ENCODE measurements at places on chromosomes 7 and 10.

- no peak for DNase-seq
Measured at GRCh38 chr10:123935680-123936079, 44.1 kb upstream of the CPXM2 start.

DNA sequence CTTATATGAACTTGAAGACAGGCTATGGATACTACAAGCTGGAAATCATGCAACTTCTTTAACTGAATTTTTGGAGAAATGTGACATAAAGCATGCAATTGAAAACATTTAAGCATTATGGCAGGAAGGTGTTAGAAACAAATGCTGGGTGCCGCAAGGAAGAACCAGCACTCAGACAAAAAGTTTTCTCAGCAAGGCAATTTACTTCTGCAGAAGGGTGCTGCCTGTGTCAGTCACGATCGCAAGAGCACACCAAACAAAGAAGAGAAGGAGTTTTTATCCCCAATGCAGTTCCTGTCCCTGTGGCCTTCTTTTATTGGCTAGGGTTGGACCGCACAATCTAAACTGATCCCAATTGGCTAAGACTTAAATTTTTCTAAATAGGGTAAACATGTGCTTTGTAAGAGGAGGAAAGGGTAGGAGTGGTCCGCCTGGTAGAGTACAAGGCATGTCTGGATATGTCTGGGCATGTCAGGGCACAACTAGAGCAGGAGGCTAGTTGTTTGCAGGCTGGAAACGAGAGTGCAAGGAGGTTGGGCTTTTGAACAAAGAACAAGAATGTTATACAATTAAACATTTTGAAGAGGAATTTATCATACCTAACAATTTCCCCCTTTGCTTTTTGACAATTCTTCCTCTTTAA lies 109.6 kb upstream of the FAM3C start:
- no peak for DNase-seq

DNA sequence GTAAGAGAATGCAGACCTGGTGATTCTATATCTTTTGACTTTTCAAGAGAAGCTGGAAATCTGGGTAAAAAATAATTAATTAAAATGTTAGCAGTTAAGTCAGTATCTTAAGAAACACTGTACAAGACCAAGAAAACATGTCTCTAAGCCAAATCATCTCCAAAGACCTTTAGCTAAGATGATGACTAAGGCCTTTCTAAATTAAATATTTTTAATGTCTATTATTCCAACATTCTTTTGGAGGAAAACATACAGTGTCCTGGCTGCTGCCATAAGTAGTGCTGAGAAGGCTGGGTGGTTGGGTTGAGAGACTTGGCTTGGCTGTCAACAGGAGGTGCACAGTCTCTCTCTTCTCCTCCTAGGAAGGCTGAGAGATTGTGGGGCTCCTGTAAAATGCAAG lies 20.3 kb downstream of the STARD3NL start:
- no peak for DNase-seq

DNA sequence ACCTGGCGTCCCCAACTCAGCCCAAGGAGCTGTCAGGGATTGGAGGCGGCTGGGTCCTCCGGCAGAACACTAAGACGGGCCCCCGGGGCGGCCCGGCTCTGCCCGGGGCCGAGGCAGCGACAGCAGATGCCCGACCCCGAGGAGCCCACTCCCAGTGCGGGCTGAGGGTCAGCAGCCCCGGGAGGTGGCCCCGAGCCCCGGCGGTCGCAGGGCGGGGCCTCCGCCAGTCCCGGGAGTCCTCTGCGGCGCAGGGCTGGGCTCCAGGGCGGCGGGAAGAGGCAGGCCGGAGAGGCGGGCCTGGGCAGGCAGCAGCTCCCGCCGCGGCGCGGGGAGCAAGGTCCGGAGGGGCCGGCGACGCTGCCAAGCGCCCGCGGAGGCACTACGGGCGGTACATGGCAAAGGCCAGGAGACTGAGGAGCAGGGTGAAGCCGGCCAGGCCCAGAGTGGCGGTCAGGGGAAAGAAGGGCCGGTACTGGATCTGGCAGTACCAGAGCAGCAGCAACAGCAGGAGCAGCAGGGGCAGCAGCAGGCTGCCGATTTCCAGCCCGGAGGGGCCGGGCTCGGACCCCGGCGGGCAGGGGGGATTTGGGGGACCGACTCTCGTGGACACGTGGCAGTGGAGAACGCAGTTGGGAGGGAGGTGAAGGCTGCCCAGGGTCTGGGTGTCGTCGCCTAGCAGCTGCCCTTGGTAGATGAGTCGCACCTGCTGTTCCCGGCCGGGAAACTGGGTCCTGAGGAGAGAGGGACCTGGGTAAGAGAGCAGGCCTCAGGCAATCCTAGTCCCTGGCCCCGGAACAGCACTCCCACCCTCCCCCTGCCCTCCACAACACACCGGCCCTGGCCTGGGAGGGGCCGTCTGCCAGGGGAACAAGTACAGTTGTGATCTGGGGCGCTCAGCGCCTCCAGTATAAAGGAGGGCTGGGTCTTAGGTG lies 827 bp upstream of the FASTK start:
- no peak for DNase-seq

- no peak for DNase-seq
Measured at GRCh38 chr10:48533951-48534720, 70.7 kb downstream of the ARHGAP22 start.

DNA sequence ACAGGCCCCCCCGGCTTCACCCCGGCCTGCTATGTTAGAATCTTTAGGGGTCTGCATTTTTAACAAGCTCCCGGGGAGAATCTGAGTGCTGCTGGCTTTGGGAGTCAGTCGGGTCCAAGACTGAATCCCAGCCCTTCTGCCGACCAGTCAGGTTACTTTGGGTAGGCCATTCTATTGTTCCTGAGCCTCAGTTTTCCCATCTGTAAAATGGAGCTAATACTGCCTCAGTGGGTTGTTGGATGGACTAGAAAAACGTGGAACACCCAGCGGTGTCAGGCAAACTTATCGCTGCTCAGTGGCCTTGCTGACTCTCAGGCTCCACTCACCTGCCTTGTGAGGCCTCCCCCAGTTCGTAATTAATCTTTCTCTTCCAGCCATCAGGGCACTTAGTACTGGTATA lies 11.7 kb downstream of the TBATA start:
- no peak for DNase-seq

DNA sequence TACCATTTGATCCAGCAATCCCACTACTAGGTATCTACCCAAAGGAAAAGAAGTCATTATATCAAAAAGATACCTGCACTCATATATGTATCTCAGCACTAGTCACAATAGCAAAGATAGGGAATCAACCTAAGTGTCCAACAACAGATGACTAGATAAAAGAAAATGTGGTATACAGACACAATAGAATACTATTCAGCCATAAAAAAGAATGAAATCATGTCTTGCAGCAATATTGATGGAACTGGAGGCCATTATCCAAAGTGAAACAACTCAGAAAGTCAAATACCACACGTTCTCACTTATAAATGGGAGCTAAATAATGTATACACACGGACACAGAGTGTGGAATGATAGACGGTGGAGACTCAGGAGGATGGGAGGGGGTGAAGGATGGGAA lies 146.0 kb downstream of the PARD3 start:
- DNase-seq = no peak

DNA sequence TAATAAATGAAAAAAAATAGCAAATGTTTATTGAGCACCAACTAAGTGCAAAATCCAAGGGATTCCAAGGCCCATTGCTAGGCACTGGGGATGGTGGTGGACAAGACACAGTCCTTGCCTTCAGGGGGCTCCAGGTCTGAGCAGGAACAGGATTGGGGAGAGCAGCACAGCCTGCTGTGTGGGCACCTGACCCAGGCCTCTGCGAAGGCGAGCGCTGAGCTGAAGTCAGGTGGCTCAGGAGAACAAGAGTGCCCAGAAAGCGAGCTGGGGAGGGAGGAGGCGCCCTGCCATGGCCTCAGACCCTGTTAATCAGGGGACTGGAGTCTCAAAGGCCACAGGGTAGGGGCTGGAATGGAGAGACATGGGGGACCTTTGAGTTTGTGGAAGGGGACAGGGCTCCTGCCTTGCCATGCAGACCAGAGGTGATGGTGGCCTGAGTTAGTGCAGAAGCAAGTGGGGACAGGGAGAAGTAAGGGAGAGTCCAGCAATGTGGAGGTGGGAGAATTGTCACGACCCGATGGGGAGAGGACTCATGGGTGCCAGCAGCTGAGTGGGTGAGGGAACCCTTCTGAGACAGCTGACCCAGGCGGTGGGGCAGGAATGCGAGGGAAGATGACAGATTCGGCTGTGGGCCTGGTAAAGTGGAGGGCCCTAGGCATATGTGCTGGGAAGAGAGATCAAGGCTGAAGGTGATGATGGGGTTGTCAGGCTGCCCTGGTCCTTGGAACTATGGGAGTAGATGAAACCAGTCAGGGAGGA lies 4.1 kb upstream of the ORAI2 start:
- DNase-seq = no peak

GRCh38 chr10:30625080-30625479 lies 4.5 kb downstream of the LYZL2 start:
- no peak for DNase-seq

Measured in 8988T (cell line).